ENCODE measurements at places on chromosomes 2 and 18.

DNA sequence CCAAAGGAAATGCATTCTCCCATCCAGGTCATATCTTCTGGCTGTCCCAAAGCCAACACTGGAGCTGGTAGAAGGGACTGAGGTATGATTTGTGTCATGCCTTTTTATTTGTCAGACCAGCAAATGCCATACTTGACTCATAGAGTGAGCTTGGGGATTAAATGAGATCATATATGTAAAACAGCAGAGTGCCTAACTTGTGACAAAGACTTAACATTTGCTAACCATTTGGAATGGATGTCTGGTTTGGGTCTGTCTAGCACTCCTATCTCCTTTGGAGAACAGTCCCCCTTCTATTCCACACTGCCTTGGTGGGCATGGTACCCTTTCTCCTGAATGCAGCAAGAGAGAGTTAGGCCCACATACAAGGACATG, 128.5 kb upstream of the LGALSL start:
- no peak for DNase-seq

DNA sequence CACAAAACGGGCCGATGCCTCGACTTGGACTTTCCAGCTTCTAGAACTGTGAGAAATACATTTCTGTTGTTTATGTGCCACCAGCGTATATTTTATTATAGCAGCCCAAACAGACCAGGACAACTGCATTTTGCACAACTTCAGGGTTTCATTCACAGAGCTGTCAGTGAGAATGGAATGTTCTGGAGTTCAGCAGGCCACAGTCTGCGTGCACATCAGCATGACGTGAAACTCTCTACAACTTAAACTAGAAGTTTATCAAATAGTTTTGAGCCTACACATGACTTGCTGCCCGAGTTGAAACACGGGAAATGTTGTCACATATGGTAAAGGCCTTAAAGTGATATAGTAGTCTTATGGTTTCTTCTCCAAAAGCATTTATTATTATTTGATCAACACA, 3.9 kb upstream of the TRIB2 start:
- DNase-seq, result no peak

DNA sequence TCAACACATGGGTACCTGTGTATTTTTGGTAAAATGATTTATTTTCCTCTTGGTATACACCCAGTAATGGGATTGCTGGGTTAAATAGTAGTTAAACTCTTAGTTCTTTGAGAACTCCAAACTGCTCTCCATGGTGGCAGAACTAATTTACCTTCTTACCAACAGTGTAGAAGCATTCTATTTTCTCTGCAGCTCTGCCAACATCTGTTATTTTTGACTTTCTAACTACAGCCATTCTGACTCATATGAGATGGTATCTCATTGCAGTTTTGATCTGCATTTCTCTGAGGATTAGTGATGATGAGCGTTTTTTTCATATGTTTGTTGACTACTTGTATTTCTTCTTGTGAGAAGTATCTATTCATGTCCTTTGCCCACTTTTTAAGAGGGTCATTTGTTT, 180.6 kb downstream of the FSIP2 start:
- no peak for DNase-seq

GRCh38 chr2:106664669-106665068, 177.5 kb downstream of the CD8B2 start:
- DNase-seq, result no peak

DNA sequence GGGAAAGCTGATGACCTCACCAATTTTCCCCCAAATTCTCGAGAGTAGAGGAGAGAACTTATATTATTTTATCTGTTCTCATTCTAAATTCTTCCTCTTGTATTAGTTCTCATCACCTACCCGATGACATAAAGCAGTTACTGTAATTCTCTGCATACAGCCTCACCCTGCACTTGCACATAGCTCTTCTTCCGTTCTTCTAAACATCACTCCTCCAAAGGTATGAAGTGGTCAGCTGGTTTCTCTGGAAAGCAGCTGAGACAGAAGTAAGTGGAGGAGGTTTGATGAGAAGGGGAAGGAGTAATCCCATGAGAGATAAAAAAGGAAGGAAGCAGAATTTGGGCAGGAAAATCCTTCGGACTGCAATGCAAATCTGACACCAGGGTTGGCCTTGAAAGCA, 39.0 kb downstream of the FBXO48 start:
- DNase-seq, result no peak

DNA sequence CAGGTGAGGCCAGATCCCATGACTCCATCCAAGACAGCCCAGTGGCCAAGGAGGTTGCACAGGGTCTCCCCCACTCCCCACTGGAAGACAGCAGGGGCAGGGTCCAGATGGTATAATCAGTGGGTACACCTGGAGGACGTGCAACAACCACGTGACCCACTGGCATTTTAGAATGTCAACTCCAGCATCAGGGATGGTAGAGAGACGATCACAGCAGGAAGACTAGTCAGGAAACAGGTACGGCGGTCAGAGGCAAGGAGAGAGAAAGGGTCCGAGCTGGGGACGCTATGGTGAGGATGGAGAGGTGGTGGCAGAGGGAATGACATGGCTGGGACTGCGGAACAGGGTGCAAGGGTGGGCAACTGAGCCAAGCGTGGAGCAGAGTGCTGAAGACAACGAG, 23.0 kb downstream of the SERTAD2 start:
- DNase-seq, result no peak

GRCh38 chr18:22701795-22702194, 231.3 kb upstream of the RBBP8 start:
- DNase-seq, result no peak

DNA sequence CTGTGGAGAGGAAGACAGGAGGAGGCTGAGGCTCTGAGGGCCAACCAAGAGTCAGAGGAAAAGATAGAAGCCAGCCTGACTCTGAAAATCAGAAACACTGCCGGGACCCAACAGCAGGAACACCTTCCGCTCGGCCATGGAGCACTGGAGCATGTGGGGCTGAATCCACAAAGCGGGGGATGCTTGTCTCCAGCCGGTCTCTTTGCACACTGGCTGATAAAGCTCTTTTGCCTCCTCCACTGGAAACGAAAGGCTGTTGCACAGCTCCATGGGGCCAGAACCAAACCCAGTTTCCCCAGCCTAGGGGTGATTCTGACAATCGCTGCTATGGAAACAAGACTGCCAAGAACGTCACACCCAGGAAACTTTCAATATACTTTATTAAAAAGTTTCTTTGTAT, 90.3 kb downstream of the COL6A3 start:
- DNase-seq, result no peak

- no peak for DNase-seq
Observed at GRCh38 chr18:37511721-37512298, 53.8 kb downstream of the CELF4 start.

GRCh38 chr2:30865243-30865642, 58.0 kb upstream of the CAPN13 start:
- no peak for DNase-seq

- DNase-seq, result no peak
Observed at GRCh38 chr2:24761866-24762265, 31.3 kb downstream of the PTRHD1 start.

Measured in nephron progenitor cell (in vitro differentiated cells).